Right hindlimb (tissue), 1 donor: ENCODE measurements at places on chromosomes 2 and 18.

DNA sequence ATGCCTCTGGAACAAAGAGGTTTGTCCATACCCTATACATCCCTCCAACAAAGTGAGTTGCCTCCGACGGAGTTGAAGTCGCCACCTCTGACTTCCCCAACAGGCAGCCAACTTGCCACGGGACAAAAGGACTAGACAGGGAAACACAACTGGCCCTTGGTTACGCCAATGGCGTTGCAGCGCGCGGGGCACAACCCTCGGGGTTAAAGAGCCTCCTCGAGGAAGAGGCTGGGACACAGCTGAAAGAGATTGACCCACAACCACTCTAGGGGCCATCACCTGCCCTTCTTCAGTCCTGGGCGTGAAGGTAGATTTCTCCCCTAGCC is 545 bp downstream of the GTF3C2 start:
- no peak for DNase-seq

GRCh38 chr2:238151628-238152235 is 7.0 kb upstream of the ERFE start:
- no peak for DNase-seq

DNA sequence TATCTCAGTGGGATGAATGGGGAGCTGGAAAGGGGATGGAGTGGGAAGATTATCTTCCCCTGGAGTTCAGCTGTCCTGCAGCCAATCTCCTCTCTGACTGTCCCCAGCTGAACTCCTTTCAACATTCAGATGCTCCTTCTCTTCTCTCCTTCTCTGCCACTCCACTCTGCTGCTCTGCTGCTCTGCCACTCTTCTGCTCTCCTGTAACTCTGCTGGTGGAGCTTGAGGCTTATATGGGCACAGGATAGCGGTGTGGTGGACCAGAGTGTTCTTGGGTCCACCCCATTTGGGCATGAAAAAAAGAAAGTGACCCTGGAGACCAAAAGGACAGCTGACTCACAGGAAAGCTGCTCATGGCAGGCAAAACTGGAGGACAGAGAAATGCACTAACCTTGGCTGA is 26.6 kb downstream of the FAHD2B start:
- DNase-seq: no peak

- no peak for DNase-seq
Observed at GRCh38 chr18:66562279-66562678, 41.6 kb downstream of the CDH19 start.

DNA sequence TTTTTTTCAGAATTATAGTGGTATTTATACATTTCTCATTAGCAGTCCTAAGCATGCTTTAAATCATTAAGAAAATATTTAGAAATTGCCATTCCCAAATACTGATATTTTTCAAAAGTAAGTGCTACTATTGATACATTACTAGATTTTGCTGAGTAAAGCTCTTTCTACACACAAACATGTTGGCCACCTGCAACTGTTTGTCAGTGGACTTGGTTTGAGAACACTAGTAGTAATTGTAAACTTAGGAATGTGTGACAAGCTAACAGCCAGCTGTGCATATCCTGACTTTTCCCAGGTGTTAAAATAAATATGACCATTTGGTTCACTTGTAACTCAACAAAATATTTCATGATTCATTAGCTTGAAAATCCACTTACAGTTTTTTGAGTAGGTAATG is 103.1 kb downstream of the MSTN start:
- peak; percentile 36 for DNase-seq

DNA sequence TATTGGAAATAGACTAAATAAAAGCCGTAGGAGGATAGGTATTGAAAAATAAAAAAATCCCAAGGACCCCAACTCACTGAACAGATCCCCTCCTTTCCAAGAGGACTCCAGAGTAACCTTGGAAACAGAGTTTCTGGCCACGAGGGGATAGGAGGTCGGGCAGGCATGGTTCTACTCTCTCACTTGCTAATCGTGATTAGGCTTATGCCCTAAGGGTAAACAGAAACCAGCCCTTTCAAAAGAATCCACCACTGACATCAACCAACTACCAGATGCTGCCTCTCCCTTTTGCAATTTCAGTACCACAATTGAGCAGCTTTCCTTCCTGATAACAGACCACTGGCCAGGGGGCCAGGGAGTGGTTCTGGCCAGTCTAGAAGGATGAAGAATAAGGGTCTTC is 477.8 kb downstream of the EIPR1 start:
- DNase-seq: no peak

DNA sequence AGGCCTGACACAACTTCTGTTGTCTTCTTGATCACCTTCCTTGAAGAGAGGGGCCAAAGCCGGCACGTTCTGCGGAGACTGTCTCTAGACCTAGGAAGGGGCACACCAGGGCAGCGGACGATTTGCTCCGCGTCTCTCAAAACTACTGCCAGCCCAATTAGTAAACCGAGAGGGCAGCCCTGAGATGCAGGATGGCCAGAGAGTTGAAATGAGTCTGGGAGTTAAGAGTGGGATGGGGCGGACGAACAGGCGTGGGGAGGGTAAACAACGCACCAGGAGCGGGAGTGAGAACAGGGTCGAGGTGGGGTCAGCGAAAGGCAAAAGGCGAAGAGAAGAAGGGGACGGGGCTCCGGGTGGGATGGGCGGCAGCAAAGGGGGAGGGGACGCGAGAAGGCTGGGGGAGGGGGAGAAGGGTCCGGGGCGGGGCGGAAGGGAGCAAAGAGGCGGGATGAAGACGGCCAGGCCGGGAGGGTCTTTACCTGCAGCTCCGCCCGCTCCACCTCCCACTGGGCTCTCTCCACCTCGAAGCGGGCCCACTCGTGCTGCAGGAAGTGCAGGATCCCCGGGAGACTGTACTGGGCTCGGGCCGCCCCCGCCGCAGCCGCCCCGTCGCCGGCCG is 476 bp downstream of the STRN start:
- DNase-seq: peak; percentile 79

- DNase-seq: no peak
Observed at GRCh38 chr18:3330622-3331021, 68.7 kb downstream of the MYL12B start.
